COR-L47 (cell line): ENCODE measurements at places on chromosomes 5 and 9.

GRCh38 chr9:115018547-115019435, 88.4 kb upstream of the TNFSF8 start:
- DNase-seq: no peak

DNA sequence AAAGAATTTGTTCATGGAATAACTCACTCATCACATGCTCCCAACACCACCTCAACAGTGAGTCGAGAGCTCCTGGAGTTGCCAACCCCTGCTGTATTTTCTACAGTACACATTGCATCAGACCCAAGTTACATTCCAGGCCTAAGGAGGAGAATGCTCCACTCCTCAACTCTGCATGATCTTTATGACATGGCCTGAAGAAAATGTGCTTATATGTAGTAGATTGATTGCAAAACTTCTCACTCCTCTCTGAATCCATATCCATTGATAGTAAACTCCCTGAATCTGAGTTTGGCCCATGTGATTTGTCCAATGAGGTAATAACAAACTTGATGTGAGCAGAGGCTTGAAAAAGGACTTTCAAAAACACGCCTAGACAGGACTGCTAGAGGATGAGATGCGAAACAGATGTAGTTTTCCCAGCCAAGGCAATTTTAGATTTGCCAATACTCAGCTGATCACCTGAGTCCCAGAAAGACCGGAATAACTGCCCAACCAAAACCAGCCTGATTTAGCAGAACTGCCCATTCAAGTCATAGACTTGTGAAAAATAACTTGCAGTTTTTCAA, 29.0 kb upstream of the PAPPA start:
- no peak for DNase-seq

DNA sequence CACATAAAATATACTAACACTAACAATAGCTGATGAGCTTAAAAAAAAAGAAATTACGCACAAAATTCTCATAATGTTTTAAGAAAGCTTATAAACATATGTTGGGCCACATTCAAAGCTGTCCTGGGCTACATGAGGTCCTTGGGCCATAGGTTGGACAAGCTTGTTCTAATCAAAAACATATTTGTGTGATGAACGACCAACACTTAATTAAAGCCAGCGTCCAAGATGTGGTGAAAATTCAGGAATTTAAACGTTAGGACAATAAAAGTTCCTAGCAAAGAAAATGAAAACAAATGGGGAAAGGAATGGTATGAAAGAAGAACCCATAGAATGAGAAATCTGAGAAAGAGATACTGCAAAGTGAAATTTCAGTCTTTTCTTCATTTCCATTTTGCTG, 429.6 kb upstream of the DMAC1 start:
- no peak for DNase-seq

DNA sequence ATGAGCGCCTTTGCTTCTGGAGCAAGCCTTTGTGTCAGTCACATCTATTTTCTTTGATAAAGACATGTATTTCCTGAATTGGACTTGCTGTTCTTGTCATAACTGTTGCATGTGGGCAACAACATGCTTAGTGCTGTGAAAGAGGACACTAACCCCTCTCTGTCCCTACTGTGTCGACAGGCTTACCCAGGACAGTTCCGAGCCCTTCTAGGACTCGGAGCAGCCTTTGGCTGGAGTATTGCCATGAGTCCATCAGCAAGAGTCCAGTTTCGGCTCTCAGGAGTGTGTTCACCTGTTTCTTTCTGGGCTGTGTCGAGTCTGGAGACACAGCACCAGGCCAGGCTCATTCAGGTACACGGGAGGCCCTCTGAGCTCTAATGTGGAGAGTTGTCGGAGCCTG, 36.1 kb upstream of the PHF2 start:
- no peak for DNase-seq

DNA sequence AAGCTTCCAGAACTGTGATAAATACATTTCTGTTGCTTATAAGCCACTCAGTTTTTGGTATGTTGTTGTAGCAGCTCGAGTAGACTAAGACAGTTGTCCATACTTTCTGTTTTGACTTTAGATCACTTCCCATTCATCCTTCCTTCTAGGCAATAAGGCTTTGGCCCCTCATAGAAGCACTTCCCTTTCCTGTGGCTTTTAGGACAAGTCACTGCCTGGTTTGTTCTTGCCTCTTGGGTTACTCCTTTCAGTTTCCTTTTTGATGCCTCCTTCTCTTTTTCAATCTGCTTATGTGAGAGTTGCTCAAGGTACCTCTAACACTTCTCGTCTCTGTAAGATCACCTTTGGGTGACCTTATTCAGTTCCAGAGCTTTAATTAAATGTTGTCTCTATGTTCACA, 72.4 kb upstream of the NTRK2 start:
- DNase-seq: no peak

DNA sequence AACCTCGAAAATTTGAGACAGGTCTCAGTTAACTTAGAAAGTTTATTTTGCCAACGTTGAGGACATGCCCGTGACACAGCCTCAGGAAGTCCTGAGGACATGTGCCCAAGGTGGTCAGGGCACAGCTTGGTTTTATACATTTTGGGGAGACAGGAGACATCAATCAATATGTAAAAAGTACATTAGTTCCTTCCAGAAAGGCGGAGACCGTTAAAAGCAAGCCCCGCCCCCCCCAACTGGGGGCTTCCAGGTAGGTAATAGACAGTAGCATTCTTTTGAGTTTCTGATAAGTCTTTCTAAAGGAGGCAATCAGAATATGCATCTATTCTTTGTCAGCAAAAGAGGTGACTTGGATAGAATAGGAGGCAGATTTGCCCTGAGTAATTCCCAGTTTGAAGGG, 599 bp upstream of the MOCS2 start:
- DNase-seq: no peak
